ENCODE measurements at places on chromosomes 4 and X.

- DNase-seq, result no peak
Measured at GRCh38 chr4:10054571-10055041, 33.3 kb upstream of the SLC2A9 start.

DNA sequence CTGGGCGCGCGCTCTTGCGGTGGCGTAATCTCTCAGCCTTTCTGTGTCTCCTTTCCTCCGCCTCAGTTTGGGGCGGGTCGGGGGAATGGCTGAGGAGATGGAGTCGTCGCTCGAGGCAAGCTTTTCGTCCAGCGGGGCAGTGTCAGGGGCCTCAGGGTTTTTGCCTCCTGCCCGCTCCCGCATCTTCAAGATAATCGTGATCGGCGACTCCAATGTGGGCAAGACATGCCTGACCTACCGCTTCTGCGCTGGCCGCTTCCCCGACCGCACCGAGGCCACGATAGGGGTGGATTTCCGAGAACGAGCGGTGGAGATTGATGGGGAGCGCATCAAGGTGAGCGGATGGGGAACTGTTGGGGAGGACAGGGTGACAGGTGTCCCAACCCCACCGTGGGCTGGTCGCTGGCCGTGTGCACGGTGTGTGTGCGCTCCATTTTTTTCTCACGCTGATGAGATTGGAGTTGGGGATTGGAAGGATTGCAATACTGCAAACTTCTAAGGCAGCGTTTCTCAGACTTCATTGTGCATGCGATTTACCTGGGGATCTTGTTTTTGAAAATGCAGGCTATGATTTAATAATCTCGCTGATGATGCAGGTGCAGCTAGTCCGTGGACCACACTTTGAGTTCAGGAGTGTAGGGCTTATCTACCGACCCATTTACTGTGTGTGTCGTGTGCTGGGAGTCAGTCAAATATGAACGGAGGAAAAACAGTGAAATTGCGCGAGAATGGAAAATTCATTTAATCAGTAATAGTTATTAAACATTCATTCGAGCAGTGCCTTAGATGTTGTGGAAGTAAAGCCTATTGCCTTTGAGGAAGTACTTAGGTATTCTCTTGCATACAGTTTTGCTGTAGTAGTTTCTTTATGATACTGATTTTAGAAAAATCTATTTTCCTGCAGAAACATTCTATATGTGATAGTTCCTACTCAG lies at the start of gene RAB33B:
Gene RAB33B (plus strand): TSS at position 11 of the 935 bp plus-strand sequence. CDS start 75 bp downstream, at position 86.
- no peak for DNase-seq

DNA sequence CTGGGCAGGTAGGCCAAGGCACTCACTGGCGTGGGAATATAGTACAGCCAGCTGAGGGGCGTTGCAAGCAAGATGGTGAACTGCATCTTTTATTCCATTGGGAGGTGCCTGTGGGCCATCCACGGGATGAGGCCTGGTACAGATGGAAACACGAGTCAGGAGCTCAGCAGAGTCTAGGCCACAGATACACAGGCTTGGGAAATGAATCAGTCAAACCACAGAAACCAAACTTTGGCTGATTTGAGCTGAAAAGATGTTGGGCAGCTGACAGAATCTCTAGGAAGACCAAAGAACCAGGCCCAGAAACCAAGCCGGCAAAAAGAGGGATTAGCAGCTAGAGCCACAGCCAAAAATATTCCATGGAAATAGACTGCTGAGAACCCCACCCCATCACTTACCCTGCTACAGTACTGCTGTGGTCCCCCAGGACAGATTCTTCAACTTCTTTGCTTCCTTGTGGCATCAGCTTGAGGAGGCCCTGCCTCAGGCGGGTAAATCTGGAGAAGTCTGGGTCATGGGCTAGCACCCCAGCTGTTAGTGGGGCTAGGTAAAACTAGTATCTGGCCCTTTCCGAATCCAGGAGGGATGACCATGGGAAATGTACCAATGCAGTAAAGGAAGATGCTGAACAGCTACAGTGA lies 75.4 kb downstream of the TMEM131L start:
- DNase-seq, result no peak

DNA sequence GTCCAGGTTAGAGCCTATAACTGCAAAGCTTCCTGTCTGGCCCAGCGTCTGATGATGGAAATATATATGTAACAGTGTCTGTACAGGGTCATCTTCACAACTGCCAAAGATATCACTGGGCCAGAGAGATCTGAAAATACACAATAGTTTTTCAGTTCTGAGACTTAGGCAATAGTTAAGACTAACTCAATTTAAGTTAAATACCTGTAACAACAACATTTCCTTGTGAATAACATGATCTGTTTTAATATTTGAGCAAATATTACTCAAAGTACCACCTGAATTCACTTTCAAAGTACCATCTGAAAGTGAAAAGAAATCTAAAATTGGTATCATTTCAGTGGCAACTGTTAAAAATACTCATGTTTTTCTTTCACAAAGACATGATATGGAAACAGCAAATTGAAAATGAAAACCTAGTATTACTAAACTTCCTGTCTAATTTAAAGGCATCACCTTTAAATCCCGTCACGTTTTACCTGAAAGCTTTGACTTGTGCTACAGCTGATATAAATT lies 9.6 kb downstream of the ZAR1 start:
- no peak for DNase-seq

GRCh38 chr4:135411251-135411650 lies 1209.7 kb upstream of the PABPC4L start:
- DNase-seq, result no peak

GRCh38 chrX:4909348-4909747 lies 1195.9 kb upstream of the PRKX start:
- no peak for DNase-seq

GRCh38 chr4:119231491-119231890 lies 19.0 kb downstream of the USP53 start:
- no peak for DNase-seq

DNA sequence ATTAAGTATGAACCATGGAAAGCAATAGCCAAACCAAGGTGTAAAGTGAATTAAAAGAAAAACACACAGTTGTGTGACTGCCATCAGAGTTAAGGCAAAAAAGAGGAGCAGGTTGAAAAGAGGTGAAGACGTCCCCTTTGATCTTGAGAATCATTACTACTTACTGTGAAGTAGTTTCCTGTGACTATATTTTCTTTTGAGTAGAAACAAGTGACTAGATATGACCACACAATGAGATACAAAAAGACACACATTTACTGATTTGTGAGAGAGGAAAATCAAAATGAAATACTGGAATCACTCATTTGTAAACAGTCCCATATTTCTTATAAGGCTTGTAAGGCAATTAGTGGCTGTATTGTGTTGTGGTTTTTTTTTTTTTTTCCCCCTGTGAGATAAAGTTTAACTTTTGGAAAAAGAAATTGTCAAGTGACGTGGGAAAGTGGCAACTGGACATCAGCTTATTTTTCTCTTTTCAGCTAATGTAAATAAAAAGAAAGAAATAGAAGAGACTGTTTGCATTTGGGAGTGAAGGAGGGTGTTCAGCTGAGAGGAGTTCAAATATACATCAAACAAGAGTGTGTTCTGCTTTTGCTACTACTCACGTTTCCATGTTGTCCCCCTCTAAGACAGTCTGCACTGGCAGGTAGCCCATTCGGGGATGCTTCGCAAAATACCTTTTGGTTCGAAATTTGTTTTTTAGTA lies 106.4 kb upstream of the FTHL17 start:
- DNase-seq, result no peak

DNA sequence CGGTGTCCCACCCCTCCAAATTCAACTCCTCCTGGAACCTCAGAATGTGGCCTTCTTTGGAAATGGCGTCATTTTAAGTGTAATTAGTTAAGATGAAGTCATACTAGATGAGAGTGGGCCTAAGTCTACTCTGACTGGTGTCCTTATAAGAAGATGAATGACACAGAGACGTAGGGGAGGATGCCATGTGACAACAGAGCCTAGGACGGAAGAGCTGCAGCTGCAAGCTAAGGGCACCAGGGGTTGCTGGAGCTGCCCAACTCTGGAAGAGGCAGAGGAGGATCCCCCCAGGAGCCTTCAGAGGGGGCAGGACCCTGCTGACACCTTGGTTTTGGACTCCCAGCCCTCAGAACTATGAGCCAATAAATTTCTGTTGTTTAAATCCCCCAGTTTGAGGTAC lies 115.1 kb downstream of the STK32B start:
- DNase-seq, result no peak

DNA sequence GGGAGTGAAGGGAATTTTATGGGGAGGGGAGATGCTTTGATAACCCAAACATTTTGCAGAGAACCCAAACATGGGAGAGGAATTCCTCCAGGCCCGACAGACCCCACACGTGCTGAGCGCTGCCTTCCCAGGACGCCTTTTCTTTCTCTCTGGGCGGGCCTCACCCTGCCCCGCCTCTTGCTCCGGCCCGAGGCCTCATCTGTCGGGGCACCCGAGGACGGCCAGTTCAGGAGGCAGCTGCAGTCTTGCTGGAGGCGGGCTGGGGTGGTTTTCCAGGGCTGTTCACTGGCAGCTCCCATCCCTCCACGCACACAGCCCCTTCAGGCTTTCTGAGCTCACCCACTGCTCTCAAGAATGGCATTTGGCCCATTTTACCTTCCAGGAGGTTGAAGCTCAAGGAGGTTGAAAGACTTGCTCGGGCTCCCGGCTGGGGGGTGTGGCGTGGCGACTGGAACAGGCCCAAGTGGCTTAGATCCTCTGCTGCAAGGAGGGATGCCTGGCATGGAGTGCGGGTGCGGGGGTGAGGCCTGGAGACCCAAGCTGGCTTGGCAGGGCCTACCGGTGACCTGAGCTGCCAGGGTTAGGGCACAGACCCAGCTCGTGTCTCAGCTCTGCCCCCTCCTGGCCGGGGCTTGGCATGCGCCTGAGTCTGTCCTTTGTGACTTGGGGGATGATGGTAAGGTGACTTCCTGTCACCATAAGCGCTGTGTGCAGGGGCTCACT lies 99.2 kb downstream of the PSAPL1 start:
- peak; percentile 19 for DNase-seq

- no peak for DNase-seq
Measured at GRCh38 chr4:154485127-154485773, 6.3 kb downstream of the DCHS2 start.

- DNase-seq, result no peak
Measured at GRCh38 chr4:2081540-2081939, 22.4 kb downstream of the NAT8L start.
